Stimulated activated CD4-positive, alpha-beta T cell treated with anti-CD3 and anti-CD28 coated beads, Interleukin-1b, Interleukin-23, amount 100 ng/mL, for 24 hours (primary cell): ENCODE measurements at places on chromosomes 5 and 9.

DNA sequence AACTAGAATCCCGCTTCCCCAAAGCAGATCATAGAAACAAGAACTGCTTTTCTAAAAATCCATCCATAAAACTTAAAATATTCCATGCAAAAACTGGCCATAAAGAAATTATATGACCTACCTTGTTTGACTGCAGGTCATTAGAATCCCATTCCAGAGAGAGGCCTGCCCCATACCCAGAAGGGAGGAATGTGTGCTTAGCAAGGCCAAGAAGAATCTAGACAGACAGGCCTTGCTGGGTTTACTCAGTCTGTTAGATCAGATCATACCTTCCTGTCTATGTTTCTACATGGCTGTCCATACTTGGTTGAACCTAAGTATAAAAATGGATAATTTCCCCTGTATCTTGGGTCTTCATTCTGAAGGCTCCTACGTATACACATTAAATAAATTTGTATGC lies 358.8 kb upstream of the TRPC7 start:
- no peak for DNase-seq

GRCh38 chr9:80789831-80790230 lies 899.5 kb downstream of the TLE1 start:
- no peak for DNase-seq

DNA sequence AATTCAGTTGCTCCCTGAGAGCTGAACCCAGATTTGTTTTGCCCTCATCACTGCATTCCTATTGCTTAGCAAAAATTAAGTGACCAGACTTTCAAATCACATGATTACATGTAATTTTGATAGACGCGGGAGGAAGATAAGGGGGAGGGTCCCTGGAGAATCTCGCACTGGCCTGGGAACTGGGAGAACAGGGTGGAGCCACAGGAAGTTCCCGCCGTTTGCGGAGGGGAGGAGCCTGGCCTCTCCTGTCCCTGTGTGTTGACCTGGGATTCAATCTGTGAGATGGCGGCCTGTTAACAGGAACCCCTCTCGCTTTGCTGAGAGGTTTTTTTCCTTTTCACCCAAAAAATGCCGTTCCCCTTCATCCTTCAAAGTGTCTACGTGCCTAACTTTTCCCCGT lies 142.9 kb upstream of the OR13F1 start:
- DNase-seq = no peak

- DNase-seq = no peak
Observed at GRCh38 chr5:62097361-62097760, 208.6 kb upstream of the KIF2A start.

GRCh38 chr5:126054577-126055347 lies 368.4 kb upstream of the GRAMD2B start:
- DNase-seq = no peak

DNA sequence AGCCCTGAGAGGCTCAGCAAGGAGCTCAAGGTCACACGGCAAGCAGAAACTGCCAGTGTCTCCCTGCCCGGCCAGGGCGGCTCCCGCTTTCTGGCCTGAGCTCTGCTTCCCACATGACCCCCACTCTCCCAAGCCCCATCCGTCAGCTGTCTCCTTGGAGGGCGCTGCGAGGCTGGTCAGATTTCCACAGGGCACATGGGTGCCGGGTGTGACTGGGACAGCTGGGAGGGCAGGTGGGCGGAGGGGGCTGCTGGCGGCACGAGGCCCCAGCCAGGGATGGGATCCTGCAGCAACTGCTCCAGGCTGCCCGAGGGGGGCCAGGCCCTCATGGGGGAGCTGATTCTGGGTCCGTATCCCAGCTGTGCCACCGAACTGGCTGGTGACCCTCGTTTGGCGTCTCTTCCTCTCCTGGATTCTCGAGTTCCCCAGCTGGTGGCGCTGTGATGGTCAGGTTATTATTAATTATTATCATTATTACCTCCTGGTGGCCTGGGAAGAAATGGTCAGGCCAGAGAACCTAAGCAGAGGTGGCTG lies 12.9 kb upstream of the WDR38 start:
- DNase-seq = no peak

DNA sequence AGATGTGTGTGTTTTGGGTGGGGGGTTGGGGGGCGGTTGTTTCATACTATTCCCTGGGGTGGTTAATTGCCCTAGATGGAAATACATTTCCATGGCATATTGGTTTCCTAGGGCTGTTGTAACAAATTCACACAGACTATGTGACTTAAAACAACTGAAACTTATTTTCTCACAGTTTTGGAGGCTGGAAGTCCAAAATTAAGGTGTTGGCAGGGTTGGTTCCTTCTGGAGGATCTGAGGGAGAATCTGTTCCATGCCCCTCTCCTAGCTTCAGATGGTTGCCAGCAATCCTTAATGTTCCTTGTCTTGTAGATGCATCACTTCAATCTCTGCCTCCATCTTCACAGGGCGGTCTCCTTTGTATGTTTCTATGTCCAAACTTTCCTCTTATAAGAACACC lies 353.7 kb upstream of the ACTBL2 start:
- no peak for DNase-seq

DNA sequence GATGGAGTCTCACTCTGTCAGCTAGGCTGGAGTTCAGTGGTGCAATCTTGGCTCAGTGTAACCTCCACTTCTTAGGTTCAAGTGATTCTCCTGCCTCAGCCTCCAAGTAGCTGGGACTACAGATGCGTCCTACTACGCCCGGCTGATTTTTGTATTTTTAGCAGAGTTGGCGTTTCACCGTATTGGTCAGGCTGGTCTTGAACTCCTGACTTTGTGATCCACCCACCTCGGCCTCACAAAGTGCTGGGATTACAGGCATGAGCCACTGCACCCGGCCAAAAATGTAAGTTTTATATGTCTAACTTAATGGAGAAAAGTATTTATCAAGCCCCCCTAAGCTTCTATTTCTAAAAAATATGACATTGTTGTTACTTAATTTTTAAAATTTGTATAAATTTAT lies 98.2 kb upstream of the RIOK2 start:
- DNase-seq = no peak

GRCh38 chr5:94094793-94095441 lies 353.5 kb upstream of the POU5F2 start:
- no peak for DNase-seq

DNA sequence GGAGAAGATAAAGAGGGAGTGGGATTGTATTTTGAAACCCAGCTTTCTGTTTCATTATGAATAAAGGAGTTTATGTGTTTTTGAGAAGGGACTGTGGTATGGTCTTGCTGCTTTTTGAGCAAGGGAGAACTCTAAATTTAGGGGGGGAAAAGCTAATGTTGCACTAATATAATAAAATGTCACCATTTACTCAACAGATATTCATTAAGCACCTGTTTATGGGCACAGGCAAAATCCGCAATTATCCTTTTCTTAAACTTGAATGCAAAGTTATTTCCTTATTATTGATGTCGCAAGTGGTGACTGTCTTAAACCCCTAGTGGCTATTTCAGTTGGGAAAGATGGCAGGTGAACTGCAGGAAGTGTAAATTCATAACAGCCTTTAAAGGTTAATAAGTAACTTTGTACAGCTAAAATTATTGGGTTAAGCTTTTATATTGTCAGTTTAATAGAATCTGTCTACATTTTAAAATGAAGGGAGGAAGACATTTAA lies 1.5 kb downstream of the CDC42SE2 start:
- DNase-seq = no peak

DNA sequence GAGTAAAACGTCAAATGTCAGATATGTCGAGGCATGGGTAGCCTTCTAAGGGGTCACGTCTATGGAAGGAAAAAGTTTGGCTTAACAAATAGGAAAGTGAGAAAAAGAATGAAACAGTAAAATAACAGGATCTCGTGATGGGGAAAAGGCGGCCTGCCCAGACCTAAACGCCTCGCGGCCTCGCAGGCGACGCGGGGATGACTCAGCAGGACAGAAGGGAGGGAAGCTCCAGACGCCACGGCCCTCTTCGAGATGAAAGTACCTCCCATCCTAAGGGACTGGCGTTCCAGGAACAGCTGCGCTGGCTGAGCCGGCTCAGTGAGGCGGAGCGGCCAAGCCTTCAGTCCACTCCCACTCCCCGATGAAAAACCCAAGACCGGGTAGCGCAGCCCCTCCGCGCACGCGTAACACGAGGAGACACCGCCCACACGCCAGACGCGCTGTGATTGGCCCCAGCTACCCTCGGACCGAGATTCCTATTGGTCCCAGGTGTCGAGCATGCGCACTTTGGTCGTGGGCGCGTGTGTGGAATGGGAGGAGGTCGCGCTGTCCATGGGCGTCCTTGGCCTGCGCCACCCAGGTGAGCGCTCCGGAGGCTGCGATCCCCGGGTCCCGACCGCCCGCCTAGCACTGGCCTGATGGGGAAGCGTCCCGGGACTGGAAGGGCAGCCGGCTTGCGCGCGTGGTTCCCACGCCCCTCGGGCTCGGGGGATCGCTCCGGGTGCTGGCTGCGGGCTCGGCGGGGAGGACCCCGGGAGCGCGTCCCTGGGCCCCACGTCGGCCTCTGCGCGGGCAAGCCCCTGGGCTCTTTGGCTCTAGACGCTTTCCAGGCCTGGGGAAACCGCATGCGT lies 588.5 kb downstream of the MTRR start:
- DNase-seq = peak; percentile 84

DNA sequence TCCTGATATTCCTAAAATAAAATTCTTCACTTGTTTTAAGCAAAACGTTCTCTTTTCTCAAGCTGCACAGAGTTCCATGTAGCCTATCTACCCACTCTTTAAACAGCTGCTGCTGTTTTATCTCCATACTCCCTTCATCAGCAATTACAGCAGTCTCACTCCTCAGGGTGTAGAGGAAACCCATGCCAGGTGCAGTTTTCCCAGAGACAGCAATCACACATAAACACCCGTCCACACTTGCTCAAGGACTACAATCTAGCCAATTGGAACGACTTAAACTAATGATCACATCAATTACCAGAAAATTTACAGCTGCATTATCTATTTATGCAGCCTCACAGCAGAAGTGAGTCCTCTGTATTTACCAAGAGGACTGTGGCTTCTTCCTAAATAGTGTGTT lies 141.7 kb downstream of the HTR1A start:
- DNase-seq = no peak

DNA sequence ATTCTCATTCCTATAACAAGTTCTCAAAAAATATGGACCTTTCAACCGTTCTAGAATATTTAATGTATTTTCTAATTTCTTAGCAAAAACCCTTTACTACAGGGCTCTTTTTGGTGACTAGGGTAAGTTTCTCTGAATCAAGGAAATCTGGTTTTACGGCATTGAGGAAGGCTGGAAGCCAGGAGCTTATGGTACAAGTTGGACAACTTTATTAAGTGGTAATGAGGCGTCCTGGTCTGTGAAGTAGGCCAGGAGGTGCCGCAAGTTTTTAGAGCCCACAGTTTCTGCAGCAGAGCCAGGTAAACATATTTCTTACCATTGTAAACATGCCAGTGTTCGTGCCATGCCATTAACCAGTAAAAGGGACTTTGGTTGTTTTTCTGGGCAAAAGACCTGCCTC lies 14.6 kb upstream of the C1QTNF3 start:
- no peak for DNase-seq

DNA sequence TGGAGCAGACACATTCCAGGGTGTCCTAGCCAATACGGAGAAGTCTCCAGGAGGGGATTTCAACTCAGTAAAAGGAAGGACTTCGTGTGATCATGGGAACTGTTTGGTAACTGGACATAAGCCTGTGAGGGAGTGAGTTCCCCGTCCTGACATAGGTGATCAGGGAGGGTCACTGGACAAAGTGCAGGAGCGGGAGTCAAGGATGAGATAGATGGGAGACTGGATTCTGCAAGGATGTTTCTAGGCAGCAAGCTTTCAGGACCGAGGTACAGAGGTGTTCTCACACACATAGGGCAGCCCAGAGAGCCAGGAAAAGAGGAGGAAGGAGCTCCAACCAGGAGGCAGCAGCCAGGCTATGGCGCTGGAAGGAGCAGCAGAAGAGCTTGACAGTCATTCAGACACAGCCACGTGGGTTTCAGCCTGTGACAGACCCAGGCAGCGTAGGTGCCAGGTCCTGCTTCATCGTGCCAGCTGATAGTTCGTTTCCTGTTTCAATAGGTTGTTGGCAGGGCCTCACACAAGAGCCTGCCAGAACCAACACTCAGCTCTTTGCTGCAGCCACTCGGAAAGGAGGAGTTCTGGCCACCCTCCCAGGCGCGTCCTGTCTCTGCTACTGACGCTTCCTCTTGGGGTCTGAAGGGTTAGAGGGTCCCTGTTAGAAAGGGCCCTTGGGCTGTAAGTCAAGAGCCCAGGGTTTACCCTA lies 84.1 kb downstream of the AMBP start:
- no peak for DNase-seq

DNA sequence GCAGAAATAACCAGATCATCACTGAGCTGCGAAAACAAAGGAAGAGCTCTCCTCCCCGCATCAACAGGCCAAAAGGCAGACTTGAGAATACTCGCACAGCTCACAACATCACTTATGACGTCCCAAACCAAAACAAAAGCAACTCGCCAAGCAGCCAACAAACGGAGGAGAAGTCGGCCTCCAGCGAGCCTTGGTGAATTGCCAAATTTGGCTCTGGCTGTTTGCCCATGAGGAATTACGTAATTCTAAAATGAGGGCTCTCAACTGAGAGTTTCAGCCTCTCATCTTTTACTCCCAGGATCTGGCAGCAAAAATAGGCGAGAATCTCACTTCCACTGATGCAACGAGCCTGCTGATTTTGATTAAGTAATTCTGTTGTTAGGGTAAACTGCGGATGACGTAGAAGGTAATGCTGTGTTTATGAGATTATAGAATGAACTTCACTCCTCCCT lies 51.7 kb upstream of the SEMA6A start:
- no peak for DNase-seq

DNA sequence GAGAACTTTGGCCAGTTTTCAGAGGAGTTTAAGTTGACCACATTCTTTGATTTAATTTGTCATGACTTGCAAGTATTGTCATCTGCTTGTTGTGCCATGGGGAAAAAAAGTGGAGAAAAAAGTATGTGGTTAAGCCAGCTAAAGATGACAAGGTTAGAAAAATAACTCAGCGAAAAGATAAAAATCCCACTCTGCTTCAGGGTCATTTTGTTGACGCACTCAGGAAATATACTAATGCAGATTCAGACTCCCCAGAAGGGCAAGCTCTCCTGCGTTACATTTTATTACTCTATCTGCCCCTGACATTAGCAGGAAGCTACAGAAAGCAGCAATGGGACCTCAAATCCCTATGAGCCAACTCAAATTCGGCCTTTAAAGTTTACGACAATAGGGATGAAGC lies 27.6 kb upstream of the TESK1 start:
- DNase-seq = no peak
